ENCODE measurements at places on chromosomes 3 and 15.

GRCh38 chr3:17302774-17303173 lies 418.0 kb downstream of the PLCL2 start:
- no peak for DNase-seq

GRCh38 chr3:41190509-41191284 lies 8.6 kb upstream of the CTNNB1 start:
- no peak for DNase-seq

- no peak for DNase-seq
These were observed 94.0 kb downstream of the ETFA start for GRCh38 chr15:76217029-76217881.

GRCh38 chr3:111968319-111969054 lies 10.3 kb upstream of the ABHD10 start:
- no peak for DNase-seq

DNA sequence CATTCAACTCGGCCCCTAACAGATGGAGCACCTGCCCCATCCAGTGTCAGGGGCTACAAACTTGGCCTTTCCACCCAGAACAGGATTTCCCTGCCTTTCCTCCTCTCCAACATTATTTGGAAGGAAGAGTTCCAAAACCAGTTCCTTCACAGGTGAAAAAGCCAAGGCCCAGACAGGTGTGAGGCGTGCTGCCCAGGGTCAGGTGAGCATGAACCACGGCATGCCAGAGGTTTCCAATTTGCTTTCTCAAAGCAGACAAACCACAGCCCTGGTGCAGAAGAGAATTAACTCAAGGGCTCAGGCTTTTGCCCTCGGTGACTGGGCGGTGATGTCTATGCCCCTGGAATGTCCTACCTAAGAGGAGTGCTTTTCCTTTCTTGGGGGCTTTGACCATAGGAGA lies 43.2 kb downstream of the LDHAL6B start:
- no peak for DNase-seq

All from CD4-positive, alpha-beta T cell treated with Interleukin-17A for 4 hours (primary cell).